Activated CD4-positive, alpha-beta T cell treated with anti-CD3 and anti-CD28 coated beads, Interleukin-2, amount 10 ng/mL, durations not matched to agents 7 days and 5 days (primary cell): ENCODE measurements at places on chromosomes 13 and 19.

DNA sequence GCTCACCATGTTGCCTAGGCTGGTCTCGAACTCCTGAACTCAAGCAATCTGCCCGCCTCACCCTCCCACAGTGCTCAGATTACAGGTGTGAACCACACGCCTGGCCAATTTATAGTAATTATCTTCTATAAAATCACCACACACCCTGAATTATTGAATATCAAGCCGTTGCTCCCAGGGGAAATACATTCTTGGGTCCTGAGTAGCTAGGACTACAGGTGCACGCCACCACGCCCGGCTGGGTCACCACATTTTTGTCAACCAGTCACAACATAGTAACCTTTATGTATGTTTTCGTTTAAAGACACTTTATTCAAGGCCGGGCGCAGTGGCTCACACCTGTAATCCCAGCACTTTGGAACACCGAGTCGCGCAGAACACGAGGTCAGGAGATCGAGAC, 8.3 kb downstream of the CBLC start:
- DNase-seq: no peak

- DNase-seq: no peak
Observed at GRCh38 chr13:85724546-85725432, 74.4 kb downstream of the SLITRK6 start.

DNA sequence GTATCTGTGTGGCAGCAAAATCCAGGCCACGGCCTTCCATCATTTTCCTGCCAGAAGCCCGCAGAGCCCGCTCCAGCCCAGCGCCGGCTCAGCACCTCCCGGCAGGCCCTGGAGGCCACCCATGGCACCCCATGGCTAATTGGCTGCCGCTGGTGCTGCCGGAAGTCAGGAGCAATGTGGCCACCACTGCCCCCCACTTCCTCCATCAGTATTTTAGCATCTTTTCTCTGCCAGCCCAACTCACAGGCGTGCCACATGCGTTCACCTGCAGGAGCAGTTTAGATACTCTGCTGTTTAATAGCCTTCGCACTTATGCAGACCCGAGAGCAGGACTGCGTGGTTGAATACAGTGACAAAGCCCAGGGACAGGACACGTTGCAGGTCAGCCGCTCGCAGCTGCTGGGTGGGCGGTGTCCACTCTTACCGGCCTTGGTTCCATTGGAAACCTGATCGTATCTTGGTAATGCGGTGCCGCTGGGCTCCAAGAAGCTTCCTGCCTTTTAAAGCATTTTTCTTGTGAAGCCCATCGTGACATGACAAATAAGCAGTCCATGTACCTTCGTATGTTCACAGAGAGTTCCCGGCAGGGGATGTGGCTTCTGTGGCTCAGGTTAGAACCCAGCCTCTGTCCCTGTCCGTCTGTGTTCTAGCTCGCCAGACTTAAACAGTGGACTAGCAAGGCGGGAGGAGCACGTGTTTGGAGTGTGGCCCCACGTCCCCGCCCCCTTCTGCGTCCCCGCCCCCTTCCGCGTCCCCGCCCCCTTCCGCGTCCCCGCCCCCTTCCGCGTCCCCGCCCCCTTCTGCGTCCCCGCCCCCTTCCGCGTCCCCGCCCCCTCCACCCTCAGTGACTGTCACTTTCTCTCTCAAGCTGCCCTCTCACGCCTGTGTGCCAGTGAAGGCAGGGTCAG, 162.0 kb upstream of the SOX1 start:
- DNase-seq: no peak

- DNase-seq: peak; percentile 93
Observed at GRCh38 chr19:7681340-7682174, 924 bp downstream of the TRAPPC5 start.

DNA sequence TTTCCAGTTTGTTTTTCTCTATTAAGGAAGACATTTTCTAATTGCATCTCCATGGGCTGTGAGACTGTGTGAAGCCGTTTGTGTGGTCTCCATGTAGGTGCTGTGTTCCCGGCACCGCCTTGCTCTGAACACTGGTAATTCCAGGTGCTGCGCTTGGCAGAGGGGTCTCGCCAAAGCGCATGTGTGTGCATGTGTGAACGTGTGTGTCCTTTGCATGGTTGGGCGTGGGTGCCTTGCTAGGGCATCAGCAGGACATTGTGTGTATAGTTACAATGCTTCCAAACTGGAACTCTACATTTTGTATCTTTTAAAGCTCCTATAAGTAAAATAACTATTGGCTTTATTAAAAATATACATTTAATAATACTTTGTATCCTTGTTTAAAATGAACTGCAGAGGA, 9.8 kb upstream of the GPI start:
- DNase-seq: no peak

DNA sequence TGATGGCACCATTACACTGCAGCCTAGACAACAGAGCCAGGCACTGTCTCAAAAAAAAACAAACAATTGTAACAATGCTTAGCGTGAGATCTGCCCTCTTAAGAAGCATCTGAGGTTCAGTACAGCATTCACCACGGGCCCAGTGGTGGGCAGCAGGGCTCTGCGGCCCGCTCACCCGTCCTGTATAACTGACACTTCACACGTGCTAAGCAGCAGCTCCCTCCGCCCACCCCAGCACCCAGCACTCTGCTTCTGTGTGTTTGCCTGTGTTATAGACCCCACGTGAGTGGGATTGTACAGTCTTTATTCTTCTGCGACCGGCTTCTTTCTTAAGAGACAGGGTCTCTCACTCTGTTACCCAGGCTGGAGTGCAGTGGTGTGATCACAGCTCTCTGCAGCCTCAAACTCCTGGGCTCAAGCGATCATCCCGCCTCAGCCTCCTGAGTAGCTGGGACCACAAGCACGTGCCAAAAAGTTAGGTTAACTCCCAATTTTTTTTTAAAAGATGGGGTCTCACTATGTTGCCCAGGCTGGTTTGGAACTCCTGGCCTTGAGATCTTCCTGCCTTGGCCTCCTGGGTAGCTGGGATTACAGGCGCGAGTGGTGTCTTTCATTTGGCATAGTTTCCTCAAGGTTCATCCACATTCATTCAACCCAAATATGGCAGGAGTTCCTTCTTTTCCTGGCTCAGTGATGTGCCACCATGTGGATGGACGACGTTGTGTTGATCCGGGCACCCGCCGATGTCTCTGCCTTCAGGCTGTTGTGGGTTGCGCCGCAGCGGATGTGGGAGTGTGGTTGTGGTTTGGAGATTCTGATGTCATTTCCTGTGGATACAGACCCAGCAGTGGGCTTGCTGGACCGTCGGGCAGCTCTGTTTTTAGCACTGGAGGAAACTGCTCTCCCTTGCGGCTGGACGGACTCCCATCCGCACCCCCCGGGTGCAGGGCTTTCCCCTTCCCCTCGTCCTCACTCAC, 170.0 kb downstream of the KDM4B start:
- peak; percentile 89 for DNase-seq

GRCh38 chr13:57748096-57748495, 116.6 kb downstream of the PCDH17 start:
- no peak for DNase-seq

DNA sequence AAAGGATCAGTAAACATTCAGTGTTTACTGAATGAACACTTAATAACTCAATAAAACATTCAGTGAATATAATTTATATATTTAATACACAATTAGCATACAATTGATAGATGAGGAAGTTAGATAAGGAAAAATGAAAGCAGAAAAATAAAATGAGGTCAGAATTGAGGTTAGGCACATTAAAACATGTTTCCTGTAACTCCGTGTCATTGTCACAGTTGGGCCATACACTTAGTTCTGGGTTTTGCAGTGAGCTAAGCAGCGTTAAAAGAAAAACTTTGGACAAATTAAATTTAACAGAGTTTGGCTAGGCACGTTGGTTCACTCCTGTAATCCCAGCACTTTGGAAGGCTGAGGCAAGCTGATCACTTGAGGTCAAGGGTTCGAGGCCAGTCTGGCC, 71.4 kb downstream of the MIPEP start:
- DNase-seq: no peak
